Stimulated activated CD4-positive, alpha-beta T cell treated with anti-CD3 and anti-CD28 coated beads, TNF-alpha, amount 100 ng/mL, for 24 hours (primary cell): ENCODE measurements at places on chromosomes 3 and 15.
A peak's percentile ranks its signal among the peaks of the same experiment; 100 is the strongest.

GRCh38 chr3:177977381-177978158 lies 558.7 kb upstream of the KCNMB2 start:
- DNase-seq, result no peak

DNA sequence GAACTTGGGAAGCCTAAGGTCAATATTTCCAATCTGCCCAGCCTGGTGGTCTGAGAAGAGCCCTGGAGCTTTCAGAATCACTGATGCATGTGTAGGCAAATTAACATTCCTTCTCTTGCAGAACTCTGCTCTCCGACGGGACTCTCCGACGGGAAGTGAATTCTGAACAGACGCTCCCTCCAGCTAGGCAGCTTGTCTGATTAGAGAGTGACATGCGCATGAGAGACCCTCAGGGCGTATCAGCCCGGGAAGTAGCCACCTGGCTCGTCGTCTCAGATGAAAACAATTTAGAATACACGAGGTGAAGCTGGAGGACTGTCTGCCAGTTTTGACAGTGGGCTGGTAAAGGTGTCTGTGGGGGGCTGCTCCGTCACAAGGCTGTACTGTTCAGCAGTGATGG lies 103.1 kb downstream of the DGKG start:
- no peak for DNase-seq

DNA sequence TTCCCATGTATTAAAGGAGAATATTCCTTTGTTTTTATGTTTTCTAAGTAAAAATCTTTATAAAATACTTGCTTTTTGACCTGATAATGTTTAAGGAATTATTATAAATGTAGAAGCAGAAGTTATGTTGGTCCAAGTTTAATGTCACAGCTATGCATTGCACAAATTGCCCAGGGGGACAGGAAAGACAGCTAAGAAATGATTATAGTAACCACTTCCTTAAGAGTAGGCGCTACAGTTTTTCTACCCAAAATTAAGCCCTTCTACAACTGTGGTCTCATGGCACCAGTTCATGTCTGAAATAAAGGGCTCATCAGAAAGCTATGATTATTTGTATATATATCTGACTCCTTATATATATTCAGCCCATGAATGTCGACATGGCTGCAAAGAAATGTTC lies 176.4 kb downstream of the GBE1 start:
- DNase-seq, result no peak

DNA sequence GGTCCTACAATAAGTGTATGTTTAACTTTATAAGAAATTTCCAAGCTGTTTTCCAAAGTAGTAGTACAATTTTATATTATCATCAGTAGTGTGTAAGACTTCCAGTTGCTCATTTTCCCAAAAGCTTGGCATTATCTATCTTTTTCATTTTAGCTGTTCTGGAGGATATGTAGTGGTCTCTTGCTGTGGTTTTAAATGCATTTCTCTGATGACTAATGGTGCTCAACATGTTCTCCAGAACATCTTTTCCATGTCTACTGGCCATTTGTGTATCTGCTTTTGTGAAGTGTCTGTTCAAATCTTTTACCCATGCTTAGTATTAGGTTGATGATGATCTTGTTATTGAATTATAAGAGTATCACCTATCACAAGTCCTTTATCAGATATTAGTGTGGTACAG lies 13.3 kb downstream of the BCL2A1 start:
- DNase-seq, result no peak

GRCh38 chr3:45208586-45208985 lies 17.5 kb downstream of the TMEM158 start:
- no peak for DNase-seq

DNA sequence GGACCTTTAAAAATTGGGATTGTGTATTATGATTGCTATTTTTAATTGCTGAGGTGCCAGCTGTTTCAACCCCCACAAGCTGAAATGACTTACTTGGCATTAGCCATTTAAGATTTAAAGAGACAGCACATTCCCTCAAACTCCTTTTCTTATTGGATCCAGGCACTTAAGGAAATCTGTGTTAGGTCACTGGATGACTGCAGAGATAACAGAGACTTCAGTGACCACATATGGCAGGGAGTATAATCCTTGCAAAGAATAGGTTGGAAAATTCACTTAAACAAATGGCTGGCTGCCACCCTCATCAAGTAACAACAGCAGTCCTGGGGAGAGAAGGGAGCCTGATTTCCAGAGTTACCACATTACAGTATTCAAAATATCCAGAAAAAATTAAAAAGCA lies 66.6 kb downstream of the SLMAP start:
- no peak for DNase-seq

GRCh38 chr3:176430244-176431037 lies 766.8 kb downstream of the TBL1XR1 start:
- no peak for DNase-seq

DNA sequence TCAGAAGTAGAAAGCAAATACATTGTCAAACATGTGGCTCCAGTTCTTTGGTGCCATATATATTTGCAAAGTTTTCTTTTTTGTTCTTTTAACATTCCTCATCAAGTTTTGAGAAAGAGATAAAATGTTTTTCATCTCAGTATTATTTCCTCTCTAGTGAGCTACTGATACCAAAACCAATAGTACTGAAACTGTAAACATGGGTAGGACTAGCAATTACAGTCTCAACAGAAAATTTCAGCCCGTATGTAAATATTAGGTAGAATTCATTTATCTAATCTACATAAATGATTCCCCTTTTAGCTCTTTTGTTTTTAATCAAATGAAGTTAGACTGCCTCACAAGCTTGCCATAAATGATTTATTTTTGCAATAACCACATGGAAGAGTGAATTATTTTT lies 21.4 kb downstream of the SECISBP2L start:
- no peak for DNase-seq

DNA sequence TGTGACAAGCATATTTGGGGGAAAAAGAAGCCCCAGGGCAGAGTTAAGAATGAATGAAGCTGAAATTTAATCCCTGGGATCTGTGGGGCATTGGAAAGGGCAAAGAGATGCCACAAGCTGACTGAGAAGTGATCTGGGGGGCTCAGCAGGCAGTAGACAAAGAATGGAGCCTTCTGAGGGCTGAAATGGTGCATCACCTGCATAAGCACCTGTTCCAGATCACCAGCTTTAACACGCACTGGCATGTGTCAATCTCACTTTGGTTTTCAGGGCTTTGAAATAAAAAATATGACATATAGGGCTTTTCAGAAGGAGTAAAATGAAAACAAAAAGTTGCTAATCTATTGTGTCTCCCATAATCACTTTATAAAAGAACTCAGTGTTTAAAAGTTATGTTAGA lies 210.8 kb upstream of the ARHGEF26 start:
- DNase-seq, result no peak

GRCh38 chr3:3636815-3637214 lies 162.4 kb upstream of the LRRN1 start:
- DNase-seq, result no peak

DNA sequence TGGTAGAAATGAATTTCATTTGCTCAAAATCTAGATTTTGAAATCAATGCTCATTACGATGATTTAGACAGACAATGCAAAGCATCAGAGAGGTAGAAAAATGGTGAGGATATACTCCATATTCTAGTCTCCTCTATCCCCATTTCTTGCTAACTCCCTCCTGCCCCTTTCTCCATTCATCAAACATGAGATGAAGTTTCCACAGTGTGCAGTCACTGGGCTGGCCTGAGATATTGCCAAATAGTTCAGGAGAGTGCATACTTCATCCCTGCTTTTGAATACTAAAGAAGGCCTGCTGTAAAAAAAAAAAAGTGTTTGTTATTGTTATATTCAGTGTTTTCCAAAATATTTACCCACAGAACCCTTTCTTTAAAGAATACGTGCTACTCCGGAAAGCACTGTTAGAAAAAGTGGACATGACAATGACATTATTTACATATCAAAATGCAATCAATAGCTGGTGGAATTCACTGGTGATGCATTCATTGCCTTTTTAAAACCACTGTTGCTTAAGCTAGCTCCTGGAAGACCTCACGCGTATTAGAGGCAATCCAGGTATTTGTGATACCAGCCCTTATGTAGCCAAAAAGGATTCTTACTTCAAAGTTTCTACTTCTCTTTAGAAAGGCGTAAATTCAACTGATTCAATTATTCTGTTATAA lies 247.6 kb upstream of the SOX2 start:
- no peak for DNase-seq

GRCh38 chr3:45915518-45916231 lies 27.6 kb upstream of the CXCR6 start:
- DNase-seq, result peak; percentile 49

GRCh38 chr3:154977666-154978065 lies 102.5 kb upstream of the MME start:
- no peak for DNase-seq

GRCh38 chr3:85584779-85585356 lies 626.1 kb downstream of the CADM2 start:
- DNase-seq, result no peak

GRCh38 chr15:78937132-78937739 lies 7.6 kb downstream of the CTSH start:
- no peak for DNase-seq

DNA sequence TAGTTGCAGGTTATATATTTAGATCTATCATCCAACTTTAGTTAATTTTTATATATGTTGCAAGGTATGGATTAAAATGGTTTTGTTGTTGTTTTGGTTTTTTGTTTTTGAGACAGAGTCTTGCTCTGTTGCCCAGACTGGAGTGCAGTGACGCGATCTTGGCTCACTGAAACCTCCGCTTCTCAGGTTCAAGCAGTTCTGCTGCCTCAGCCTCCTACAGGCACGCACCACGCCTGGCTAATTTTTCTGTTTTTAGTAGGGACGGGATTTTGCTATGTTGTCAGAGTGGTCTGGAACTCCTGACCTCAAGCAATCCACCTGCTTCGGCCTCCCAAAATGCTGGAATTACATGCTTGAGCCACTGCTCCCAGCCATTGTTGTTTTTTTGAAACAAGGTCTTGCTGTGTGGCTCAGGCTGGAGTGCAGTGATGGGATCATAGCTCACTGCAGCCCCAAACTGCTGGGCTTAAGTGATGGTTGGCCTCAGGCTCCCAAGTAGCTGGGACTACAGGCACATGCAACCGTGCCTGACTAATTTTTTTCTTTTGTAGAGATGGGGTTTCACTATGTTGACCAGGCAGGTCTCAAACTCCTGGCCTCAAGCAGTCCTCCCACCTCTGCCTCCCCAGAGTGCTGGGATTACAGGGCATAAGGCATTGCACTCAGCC lies 92.0 kb downstream of the ZNF609 start:
- DNase-seq, result no peak

DNA sequence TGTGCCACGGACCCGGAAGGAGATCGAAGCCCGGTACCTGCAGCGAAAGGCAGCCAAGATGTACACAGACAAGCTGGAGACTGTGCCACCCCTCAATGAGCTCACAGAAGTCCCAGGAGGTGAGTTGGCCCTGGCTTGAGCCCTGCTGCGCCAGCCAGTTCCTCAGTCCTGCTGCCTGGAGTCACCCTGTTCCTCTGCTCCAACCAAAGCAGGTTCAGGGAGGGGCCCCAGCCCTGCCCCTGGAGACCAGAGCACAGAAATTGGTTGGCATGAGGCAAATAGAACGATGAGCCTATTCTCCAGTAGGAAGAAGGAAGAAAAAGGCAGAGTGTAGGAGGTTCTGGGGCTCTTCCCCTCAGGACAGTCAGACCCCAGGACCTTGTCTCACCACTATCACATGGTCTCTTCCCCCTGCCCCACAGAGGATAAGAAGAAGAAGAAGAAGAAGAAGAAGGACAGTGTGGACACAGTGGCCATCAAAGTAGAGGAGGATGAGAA lies 8.0 kb downstream of the TMIE start:
- no peak for DNase-seq

GRCh38 chr3:186277268-186277909 lies 84.6 kb downstream of the DGKG start:
- DNase-seq, result no peak

DNA sequence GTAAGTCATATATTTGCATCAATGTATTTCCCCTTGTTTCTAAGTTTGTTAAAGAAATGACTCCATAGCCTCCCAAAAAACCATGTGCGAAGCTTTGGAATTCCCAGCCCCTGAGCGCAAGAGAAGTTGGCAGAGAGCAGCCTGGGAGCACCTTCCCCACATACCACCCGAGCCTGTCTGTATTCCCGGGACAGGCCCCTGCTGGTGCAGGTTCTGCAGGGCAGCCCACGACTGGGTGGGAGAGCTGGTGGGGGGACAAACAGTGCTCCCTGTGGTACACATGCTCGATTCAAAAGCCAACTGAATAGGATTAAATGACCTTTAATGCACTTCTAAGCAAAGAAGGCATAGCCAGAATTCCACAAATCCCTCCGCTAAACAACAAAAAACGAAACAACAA lies 74.6 kb upstream of the SNRPA1 start:
- no peak for DNase-seq

DNA sequence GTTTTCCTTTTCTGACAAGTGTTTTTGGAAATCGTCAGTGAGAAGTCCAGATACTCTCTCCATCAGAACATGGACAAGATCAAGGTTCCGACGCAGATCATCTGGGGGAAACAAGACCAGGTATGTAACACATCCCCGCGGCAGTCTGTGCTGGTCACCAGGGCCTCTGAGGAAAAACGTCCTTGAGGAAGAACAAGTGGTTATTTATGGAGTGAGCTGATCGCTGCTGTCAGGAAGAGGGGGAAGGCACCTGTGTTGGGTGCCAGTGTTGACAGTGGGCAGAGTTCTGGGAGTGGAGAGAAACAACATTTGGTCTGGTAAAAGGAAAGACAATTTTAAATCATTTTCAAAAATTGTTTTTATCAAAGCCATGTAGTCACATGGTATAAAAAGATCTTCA lies 20.7 kb upstream of the RPP14 start:
- DNase-seq, result no peak

DNA sequence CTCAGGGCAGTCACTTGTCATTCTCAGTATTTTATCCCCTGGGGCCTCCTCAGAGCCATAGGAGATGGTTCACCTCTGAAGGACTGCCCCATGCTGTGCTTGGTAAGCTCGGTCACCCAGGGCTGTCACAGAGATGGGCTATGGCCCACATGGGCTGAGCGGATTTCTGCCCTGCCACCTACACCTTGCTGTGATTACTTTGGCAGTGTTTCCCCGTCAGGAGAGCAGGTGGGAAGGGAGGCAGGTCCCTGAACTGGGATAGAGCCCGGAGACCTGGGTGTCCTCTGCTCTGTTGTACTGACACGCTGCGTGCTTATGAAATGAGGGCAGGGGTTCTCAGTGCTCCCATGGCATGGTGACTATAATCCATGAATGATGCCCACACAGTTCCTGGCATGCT lies 48.9 kb downstream of the APBA2 start:
- no peak for DNase-seq

DNA sequence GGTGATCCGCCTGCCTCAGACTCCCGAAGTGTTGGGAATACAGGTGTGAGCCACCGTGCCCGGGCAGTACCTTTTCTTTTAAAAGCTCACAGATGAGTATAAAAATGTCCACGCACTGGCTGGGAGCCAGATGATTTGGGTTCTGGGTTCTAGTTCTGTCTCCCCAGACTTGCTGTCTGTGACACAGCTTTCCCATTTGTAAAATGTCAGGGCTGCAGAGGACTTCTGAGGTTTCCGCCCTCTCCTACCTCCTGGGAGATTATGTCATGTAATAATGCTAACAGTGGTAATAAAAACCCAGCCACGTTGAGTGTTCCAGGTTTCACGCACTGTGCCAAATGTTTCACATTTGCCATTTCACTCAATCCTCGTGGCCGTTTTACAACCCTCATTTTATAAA lies 1.3 kb upstream of the PPP4R2 start:
- DNase-seq, result no peak
